ENCODE measurements at places on chromosomes 5 and 9. TPM values are rescaled to one million over a fixed set of nuclear protein-coding genes. Genes with fewer than 3 reads are reported as not detected.

DNA sequence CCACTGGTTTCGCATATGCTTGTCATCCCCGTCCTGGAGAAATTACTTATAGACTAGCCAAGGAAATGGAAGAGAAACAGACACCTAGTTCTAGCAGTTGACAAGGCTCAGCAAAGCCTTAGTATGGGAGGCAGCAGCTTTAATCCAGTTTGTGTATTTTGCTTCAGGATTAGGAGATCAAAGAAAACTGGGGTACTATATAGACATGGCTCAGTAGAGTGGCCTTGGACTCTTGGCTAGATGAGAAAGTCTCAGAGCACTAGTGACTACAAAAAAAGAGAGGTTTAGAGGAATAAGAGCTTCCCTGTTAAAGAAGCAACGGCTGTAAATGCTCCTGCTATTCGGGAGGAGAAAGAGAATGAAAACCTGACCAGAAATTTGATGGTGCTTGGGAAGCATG, 349.1 kb downstream of the CTNND2 start:
- DNase-seq = no peak

The CDH18 gene
- polyA plus RNA-seq = not detected

The MEIKIN gene
- 0.72 TPM for polyA plus RNA-seq

The KCTD16 gene
- polyA plus RNA-seq = not detected

- DNase-seq = no peak
Observed at GRCh38 chr9:131423171-131423581, 29.3 kb downstream of the PRRC2B start.

DNA sequence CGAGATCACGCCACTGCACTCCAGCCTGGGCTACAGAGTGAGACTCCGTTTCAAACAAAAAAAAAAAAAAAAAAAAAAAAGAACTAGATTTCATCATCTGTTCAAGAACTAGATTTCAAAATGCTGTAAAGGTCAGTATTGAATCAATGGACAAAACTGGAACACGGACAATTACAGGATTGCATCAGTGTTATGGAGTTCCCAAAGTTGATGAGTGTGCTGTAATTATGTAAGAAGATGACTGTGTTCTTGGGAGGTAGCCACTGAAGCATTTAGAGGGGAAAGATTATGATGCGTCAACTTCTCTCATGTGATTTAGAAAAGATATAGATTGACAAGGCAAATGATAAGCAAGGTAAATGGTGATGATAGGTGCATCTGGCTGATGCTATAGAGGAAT, 6.5 kb downstream of the FAM240B start:
- no peak for DNase-seq

DNA sequence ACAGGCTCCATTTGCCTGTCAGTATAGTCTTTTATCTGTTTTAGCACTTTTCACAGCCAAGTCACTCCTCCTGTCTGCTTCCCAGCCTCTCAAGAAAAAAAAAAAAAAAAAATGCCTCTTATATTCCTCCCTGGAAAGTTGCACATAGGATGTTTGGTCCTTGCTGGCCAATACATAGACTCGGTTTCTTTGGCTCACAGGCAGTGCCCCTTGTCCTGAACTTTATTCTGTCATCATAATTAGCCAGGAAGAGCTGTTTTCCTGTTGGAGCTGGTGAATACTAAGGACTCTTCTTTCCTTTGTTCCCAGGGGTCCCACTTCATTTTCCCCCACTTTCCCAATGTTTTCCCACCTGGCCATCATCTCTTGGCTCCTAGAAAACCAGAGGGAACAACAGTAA, 191.2 kb downstream of the NR3C1 start:
- DNase-seq = no peak

The NUTM2F gene
- not detected for polyA plus RNA-seq

GRCh38 chr5:139696167-139696893, 48.2 kb downstream of the CXXC5 start:
- no peak for DNase-seq

The GZMA gene
- 2,746 TPM for polyA plus RNA-seq

DNA sequence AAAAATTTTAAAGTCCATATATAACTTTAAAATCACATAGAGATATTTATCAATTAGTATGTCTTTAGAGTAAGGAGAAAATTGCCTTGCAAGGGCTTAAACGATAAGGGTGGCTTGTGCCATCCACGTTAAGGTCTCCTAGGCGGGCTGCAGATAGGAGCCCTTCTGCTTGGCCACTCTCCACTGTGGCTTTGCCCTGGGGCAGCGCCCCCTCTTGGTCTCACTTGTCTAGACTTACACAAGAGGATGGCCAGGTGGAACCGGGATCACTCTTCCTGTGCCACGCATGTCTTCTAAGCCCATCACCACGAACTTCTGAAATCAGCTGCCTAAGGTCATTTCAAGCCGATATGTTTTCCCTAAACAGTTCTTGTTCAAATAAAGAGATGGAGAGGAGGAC, 2.9 kb downstream of the FPGS start:
- DNase-seq = no peak

- no peak for DNase-seq
Observed at GRCh38 chr5:133427121-133427777, 185.1 kb downstream of the FSTL4 start.

DNA sequence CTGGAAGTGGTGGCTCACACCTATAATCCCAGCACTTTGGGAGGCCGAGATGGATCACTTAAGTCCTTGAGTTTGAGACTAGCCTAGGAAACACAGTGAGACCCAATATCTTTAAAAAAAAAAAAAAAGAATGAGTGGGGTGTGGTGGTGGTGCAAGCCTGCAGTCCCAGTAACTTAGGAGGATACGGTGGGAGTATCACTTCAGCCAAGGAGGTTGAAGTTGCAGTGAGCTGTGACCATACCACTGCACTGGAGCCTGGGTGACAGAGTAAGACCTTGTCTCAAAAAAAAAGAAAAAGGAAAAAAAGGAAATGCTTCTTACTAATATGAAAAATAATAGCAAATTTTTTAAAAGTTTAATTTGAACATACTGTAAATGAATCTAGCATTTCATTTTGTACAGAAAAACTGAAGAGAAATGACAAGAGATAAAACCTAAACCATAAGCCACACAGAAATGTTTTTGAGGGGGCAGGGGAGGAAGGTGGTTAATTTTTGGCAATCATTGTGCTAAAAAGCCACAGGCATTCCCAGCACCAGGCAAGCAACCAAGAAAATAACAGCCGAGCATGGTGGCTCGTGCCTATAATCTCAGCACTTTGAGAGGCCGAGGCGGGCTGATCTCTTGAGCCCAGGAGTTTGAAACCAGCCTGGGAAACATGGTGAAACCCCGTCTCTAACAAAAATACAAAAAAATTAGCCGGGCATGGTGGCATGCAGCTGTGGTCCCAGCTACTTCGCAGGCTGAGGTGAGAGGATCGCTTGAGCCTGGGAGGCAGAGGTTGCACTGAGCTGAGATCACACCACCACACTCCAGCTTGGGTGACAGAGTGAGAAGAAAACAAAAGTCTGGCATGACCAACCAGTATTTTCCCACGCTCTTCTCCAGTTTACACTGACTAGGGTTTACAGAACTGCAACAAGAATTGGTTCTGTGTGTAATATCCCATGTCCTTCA, 114.5 kb upstream of the NR5A1 start:
- peak; percentile 78 for DNase-seq

- DNase-seq = no peak
Observed at GRCh38 chr5:178291161-178291561, 58.6 kb upstream of the PHYKPL start.

The HAPLN1 gene
- not detected for polyA plus RNA-seq

DNA sequence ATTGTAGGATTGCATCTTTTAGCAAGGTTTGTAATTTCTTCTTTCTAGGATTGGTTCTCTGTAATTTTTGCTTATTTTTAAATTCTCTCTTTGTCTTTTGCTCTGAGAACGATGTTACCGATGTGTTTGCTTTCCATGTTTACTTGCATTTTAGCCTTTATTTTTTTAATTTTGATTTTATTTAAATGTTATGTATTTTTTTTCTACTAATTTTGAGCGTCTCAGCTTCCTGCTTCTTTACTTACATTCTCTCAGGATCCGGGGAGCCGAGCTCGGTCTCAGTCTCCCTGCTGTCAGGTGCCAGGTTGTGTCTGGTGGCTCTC, 20.9 kb downstream of the ANXA2R start:
- no peak for DNase-seq

DNA sequence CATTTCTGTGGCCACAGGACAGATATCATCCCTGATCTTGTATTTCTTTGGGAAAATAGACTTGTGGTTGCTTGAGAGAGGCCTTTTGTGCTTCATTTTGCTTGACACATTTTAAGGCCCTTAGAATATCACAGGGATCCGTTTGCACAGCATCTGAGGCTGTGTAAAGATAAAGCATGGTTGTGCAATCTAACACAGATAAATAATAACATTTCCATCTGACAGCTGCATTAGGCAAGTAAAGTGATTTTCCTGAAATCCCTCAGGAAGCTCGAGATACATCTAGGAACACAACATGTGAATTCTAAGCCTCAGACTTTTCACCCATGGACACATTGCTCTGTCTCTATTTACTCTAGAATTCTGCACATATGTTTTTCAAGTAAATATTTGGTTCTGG, 212.8 kb upstream of the ADAMTSL1 start:
- no peak for DNase-seq

GRCh38 chr5:134708301-134708700, 30.0 kb upstream of the CAMLG start:
- DNase-seq = no peak

GRCh38 chr5:56848206-56848605, 32.9 kb downstream of the MAP3K1 start:
- DNase-seq = no peak

DNA sequence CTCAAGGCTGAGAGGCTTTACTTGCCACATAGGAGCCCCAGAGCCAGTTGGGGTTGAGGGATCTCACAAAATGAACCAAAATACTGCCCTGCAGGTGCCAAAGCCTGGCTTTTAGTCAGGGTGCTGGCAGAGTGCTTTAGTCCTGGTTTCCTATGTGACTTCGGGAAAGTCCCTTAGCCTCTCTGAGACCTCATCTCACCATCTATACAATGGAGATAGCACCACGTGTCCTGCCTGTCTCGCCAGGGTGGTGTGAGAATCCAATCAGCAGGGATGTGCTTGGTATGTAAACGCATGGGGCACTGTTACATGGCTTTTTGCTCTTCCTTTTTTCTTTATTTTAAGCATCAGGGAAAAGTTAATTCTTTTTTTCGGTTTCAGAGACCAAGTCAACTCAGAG, 68.3 kb downstream of the SHB start:
- DNase-seq = no peak

- no peak for DNase-seq
Observed at GRCh38 chr5:138726848-138727247, 26.4 kb upstream of the CTNNA1 start.

GRCh38 chr5:164153469-164154172, 648.2 kb downstream of the MAT2B start:
- DNase-seq = no peak

DNA sequence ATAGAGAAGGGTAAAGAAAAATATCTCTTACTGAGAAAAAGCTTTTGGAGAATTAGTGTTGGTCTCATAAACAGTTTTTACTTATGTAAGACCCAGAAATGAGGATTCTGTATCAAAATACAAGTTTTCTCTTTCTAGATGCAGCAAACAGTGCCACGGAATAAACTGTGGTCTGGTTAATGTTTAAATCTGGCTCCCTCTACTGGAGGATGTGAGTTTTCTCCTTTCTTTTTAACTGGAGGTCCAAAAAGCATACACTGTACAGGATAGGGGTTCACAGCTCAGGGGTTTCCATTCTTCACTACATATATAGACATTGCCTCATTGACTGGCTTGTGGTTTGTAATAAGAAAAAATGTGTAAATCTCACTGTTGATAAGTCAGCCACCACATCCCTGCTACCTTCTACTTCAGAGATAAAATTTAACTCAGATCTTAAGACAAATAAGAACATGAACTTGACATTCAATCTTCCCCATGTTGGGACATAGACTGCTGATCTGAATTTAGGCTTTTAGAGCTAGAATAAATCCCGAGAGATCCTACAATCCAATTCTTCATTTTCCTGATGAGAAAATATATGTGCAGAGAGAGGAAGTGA, 98.9 kb downstream of the CFAP95 start:
- DNase-seq = peak; percentile 27

GRCh38 chr9:5690278-5690677, 61.4 kb downstream of the RIC1 start:
- no peak for DNase-seq

The ELOVL7 gene
- 1.5 TPM for polyA plus RNA-seq

The MEF2C gene
- 8.4 TPM for polyA plus RNA-seq

GRCh38 chr5:144236499-144236898, 65.8 kb downstream of the KCTD16 start:
- no peak for DNase-seq

- DNase-seq = no peak
Observed at GRCh38 chr5:164235300-164235891, 730.0 kb downstream of the MAT2B start.

- no peak for DNase-seq
Observed at GRCh38 chr5:147743678-147744374, 38.7 kb downstream of the JAKMIP2 start.

DNA sequence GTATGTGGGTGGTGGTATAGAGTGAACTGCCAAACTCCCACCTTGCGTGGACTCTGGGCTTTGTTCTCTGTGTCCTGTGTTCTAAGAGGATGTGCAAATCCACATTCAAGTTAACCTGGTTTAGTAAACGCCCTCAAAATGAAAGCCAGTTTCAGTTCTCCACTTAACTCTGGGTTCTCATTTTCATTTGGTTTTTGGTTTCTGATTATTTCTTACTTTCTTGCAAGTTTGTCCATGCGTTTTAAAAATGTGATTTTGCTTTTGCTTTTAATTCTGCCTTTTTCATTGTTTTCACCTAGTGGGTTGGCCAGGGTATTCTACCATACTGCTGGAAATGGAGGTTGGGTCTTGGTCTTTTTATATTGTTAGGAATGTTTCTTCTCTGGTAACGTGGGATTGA, 38.2 kb downstream of the GALNT10 start:
- DNase-seq = no peak

GRCh38 chr5:14270209-14270702, 127.1 kb downstream of the TRIO start:
- DNase-seq = peak; percentile 40

DNA sequence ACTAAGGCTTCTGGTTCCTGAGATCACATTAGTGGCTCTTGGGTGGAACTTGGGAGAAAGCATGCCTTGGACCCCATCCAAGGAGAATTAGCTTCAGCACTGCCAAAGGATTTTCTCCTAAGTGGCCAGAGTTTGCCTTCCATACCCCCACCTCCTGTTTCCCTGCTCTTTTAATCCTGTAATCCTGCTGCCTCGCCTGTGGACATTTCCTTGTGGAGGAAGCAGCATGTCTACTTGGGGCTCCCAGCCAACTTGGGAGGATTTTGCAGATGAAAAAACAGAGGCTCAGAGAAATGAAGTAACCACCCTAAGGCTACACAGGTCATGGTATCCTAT, 1.6 kb downstream of the ARSI start:
- DNase-seq = no peak

DNA sequence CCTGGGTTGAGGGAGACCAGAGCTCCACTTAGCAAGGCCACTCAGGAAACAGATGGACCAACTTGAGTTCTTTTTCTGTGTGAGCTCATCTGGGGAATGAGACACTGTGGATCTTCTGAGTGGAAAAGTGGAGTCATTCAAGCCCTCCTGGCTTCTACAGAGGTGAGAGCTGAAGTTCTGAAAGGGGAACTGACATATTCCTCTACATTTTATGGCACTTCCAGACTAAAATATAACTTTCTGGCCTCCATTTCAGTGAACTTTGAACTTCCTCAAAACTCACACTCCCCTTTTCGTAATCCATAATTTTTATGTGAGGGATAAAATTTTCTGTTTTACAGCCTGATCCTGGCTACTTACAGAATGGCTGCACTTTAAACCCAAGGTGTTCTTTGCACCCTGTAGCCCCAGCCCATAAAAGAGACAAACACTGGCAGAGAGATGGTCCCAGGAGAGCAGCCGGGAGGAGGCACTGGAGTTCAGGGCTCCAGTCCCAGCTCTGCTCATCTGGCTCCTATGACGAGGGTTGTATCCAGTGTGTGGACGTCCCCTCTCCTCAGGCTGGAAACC, 10.8 kb downstream of the SPAAR start:
- no peak for DNase-seq
